ENCODE measurements at places on chromosomes 11 and 22.

DNA sequence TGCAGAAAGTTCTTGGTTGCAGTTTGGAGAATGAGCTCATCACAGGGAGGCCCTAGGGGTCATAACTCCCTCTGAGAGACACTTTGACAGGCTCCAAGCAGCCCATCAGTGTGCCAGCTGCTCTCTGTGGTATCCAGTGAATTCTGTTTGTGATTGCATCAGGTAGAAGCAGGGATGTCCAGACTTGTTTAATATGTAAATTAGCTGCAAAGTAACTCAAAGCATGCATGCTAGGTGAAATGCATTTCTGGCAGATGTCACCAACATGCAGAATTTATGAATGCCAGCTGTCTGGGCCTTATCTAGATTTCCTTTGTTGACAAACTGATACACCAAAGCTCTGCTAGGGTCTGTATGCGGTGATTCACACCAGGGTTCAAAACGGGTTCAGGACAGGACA lies 123.6 kb upstream of the MTNR1B start:
- DNase-seq = no peak

DNA sequence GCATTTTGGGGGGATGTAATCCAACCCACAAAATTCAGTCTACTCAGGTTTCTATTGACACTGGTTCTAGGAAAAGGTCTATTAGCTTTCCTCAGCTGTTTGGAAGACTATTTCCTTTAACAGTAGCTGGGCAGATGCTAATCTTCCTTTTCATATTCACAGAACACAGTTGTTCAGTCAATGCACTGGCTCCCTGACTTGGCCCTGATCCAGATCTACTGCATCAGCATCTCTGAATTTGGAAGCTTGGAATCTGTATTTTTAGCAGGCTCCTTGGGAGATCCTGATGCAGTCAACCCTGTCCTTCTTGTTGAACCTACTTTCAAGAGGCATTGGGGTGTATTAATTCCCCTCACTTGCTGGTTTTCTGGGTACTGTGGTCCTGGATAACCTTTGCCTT lies 6.3 kb downstream of the HTATIP2 start:
- DNase-seq = no peak

DNA sequence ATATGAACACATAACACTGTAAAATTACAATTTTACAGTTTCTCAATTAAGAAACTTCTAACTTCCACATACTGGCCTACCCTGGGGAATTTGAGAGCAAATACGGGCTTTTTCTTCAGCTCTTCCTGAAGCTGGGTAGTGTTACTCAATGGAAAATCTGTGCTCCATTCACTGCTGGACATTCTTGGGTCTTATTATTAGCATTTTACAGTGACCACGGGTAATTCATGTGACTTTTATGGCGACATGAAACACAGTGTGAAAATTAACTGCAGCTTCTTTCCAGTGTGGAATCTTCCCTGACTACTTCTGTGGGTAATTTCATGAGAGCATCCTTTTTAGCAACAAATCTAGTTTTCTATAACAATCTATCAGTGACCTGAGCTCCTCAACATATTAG lies 423.7 kb upstream of the ANO5 start:
- no peak for DNase-seq

DNA sequence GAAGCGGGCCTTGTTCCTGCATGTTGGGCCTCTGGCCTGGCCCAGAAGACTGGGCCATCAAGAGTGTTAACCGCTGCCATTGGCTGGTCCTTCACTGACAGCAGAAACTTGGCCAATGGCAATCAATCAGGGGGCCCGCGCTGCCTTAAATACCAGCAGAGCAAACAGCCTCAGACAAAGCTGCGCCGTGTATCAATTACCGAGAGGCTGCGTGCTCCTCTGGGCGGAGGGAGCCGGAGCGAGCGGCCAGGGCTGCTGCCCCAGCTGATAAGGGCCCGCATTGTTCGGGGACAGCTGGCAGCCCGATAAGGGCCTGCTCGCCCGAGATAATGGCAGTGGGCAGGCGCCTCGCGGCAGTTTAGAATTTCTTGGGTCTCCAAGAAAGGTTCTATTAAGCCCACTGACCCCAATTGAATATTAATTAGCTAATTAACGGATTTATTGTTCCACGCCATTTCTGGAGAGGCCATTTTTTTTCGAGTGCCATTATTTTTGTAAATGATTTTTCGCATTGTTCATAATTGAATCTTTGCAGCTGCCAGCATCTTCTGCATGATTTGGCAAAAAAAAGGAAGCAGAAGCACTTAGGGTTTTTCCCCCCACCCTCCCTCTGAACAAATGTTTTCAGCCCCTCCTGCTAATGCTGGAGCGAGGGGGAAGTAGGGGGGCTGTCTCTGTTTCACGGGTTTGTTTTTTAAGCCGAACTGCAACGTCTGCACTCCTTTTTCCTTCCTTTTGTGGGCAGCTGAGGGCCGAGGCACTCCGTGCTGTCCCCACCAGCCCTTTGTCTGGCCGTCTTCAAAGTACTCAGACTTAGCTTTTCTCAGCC lies 37.6 kb upstream of the RIC3 start:
- DNase-seq = no peak

DNA sequence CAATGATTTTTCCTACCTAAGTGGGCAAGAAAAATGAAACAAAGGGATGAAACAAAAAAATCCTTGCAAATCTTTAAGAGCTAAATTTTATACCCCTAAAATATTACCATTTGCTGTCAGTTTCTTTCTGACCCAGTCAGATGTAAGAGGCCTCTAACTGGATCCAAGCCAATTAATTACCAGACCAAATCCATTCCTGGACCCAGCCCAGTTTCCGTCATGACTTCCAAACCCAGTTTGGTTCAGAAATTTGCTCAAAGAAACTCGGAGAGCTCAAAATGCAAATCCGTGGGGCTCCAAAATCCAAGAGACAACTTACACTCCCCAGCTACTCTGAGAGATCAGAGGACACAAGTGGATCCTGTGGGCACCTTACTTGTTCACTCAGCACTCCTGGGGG lies 46.8 kb downstream of the TRIM44 start:
- no peak for DNase-seq

DNA sequence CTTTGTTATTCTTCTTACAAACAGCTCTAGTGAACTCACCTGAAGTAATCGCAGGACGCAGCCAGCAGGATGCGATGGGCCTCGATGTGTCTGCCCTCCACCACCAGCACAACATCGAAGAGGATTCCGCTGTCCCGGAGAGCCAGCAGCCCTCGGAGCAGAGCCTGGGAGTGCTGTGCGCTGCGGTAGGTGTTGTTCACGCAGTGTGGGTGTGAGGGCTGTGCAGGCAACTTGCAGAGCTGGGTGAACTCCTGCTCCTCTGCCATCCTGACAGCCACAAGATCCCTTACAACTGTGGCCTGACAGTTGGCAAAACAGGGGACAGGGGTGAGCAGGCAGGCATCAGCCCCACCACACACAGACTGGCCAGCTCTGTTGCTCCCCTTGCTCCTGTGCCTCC lies 6.6 kb downstream of the KLHL22 start:
- DNase-seq = peak; percentile 49

- no peak for DNase-seq
Observed at GRCh38 chr11:86625544-86625943, 46.9 kb downstream of the ME3 start.

DNA sequence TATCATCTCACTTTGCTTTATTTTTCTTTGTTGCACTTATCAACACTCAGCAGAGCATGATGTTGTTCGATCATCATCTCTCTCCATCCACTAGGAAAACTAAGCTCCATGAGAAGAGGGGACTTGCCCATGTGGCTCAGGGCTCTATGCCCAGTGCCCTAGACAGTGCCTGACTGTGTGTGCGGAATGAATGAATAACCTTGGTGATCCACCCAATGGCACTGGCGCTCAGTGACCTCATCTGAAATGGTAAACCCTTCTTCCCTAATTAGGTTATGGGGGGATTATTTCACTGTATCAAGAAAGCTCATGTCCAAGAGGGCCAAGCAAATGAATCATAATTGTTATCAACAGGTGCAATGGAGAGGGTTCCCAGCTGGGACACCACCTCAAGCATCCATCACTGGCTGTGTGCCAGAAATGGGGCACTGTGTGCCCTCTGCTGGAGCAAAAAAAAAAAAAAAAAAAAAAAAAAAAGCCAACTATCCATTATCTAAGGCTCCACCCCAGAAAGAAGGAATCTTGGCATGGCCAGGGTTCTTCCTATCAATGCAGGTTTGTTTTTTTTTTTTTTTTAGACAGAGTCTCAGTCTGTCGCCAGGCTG lies 172.6 kb downstream of the LARGE1 start:
- no peak for DNase-seq

DNA sequence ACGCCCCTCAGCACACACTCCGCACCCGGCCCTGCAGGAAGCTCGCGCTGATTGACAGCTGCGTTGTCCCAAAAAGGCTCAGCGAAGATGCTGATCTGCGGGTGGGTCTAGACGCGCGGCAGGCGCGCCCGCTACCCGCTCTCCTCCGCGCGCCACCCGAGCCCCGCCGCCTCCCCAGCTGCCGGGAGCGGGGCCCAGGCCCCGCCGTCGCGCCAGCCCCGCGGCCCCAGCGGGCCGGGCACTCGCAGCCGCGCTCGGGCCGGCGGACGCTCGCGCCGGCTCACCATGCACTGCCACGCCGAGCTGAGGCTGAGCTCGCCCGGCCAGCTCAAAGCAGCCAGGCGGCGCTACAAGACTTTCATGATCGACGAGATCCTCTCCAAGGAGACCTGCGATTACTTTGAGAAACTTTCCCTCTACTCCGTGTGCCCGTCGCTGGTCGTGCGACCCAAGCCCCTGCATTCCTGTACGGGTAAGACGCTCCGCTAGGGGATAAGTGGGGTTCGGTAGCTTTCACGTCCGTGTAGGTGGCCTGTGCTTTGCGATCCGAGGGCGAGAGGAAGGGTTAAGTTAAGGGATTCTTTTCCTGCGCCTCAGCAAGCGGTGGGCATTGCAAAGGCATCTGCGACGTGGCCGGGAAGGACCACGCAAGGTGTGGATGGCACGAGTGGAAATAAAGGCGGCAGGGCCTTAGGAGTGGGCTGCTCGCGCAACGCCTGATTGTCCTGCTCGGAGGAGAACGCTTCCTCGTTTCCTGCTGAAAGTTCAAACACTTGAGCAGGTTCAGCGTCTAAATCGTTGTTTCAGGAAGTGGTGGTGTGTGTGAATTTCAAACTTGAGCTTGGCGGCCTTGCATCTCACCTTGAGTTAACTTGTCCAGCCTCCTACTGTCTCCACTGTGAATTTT lies at the start of gene BARX2:
BARX2 (plus strand) TSS at position 98 of the 907 bp plus-strand sequence; CDS start at position 286, 188 bp downstream.
- no peak for DNase-seq

DNA sequence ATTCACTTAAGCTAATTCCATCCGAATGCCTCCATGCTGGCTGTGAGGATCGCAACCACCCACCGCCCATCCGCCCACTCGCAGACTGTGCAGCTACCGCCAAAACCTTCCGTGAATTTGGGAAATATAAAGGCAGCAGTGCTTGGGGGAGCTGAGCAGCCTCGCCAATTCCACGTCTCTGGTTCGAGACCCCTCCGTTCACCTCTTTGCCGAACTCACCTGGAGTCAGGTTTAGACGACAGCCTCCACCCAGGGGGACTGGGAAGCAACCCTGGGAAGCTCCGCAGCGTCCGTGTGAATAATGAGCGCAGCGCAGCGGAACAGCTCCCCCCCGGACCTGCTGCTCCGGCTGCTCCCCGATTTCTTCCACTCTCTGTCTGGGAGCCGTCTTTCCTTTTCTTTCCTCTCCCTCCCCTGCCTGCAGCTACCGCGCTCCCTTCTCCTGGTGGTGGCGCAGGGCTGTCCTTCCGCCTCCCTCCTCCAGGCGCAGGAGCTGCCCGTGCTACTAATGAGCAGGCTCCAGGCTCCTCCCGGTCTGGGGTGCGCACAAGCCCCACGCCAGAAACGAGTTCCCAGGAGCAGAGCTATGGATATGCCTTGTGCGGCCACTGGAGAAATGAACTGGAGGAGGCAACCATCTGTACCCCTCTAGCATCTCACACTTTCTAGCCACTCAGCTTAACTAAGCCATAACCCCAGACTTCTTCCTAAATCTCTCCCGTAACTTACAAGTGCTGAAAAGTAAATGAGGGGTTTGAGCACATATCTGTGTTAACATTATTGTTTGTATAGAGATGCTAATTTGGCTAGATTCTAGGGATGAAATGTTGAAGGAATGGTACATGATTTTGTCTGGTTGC lies 107.3 kb downstream of the XKR3 start:
- no peak for DNase-seq

DNA sequence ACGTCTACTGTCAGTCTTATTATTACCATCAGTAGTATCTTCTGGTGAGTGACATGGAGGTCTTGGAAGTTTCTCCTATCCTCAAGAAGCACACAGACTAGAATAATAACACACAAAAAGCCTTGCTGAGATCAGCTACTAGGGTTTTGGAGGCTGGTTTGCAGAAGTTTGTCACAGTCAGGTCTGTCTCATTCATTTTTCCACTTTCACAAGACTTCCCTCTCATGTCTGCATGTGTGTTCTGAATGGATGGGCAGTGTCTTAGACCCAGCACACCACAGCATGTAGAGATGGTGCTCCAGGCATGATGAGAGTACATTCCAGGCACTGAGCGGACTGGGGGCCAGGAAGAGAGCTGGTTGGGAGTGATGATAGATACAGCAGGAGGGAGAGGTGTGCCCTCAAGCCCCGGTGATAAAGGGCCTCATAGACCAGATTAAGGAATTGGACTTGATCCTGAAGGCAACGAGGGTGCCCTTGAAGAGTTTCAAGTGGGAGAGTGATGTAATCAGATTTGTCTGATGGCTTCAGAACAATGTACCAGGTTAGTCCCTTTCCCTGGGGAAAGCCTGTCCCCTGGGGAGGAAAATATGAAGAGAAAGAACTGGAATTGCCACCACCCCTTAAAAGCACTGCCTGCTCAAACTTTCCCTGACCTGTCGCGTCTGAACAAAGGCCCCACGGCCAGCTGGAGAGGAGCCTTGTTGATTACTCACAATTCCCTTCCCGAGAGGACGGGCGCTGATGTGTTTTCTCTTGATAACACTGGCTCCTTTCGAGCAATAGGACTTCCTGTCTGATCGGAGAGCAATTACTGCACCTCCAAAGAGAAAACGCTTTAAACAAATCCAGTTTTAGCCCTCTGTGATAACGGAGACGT lies 45.1 kb upstream of the LMO2 start:
- DNase-seq = no peak

GRCh38 chr11:127247261-127247851 lies 246.8 kb upstream of the KIRREL3 start:
- DNase-seq = no peak

DNA sequence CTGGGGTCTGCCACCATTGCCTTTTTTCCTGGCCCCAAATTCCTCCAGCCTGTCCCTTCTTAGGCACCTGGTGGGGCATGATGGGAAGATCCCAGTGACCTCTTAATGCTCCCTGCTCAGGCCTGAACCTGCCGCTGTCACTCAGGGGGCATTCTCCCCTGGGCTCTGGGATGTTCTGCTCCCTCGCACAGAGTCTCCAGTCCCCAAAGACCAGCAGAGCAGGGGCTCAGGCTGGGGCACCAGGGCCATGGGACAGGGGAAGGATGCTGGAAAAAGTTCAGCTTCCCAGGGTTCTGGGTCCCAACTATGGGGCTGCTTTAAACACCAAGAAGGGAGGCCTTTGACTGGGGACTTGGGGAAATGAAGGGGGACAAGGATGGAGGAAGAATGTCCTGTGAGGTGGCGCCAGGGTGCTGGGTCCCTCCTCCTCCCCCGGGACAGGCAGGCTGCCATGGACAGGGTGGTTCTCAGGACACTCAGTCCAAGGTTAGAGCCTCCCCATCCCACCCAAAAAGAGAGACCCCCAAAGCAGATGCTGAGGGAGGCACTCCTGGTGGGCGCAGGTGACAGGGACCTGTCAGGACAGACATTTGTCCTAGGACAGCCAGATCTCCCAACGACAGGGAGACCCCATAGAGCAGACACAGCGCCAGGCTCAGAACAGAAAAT lies 30.8 kb downstream of the IGLL5 start:
- DNase-seq = no peak

- no peak for DNase-seq
Observed at GRCh38 chr11:45535033-45535432, 130.4 kb downstream of the CHST1 start.
